ACHN (cell line): ENCODE measurements at places on chromosomes 16 and 17.

DNA sequence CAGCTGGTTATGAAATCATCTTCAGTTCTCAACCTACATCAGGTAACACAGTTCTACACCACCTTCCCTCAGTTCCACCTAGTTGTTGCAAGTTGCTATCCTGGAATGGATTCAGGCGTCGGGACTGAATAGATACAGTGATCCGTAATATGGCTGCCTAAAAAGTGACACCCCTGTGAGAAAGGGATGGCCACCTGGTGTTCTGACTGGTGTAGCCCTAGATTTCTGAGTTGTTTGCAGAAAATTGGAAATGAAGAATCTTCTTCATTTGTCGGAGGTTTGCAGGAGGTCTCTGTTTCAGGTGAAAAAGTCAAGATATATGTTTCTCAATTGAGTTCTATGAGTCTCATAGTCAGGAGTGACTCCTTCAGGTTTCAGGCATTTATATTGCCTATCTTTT lies 225.8 kb upstream of the ELAC2 start:
- DNase-seq = no peak

GRCh38 chr17:4247361-4247970 lies 16.3 kb downstream of the ANKFY1 start:
- no peak for DNase-seq

GRCh38 chr16:52953215-52953614 lies 99.5 kb downstream of the CHD9NB start:
- DNase-seq = no peak

GRCh38 chr16:14125000-14125681 lies 54.0 kb downstream of the MRTFB start:
- no peak for DNase-seq

GRCh38 chr17:74037320-74037719 lies 166.2 kb upstream of the RPL38 start:
- peak; percentile 5 for DNase-seq

DNA sequence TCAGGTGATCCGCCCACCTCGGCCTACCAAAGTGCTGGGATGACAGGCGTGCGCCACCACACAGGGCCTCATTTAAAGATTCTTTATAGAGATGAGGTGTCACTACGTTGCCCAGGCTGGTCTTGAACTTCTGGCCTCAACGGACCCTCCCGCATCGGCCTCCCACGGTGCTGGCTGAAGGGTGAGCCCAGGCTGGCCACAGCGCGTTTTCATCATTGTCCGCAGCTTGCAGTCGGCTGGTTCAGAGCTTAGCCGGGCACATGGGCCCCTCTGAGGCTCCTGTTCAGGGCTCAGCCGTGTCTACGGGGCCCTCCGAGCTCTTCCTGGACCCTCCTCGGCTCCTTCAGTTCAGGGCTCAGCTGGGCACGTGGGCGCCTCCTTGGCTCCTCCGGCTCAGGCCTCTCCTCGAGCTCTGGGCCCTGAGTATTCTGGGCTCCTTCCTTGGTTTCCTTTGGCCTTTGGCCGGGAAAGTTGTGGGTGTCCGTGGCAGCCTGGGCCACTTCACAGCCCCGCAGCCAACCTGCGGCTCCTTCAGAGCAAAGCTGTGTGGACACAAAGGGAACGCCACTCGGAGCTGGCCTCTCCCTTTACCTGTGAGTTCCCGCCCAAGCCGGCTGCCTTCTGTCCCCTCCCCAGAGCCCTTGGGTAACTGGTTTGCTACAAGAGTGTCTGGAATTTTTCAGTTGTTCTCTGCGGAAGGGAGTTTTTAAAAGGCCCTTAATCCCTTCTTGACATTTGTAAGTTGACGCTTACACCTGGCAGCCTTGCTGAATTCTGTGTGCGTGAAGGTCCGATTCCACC lies 1.2 kb upstream of the MSLN start:
- no peak for DNase-seq

DNA sequence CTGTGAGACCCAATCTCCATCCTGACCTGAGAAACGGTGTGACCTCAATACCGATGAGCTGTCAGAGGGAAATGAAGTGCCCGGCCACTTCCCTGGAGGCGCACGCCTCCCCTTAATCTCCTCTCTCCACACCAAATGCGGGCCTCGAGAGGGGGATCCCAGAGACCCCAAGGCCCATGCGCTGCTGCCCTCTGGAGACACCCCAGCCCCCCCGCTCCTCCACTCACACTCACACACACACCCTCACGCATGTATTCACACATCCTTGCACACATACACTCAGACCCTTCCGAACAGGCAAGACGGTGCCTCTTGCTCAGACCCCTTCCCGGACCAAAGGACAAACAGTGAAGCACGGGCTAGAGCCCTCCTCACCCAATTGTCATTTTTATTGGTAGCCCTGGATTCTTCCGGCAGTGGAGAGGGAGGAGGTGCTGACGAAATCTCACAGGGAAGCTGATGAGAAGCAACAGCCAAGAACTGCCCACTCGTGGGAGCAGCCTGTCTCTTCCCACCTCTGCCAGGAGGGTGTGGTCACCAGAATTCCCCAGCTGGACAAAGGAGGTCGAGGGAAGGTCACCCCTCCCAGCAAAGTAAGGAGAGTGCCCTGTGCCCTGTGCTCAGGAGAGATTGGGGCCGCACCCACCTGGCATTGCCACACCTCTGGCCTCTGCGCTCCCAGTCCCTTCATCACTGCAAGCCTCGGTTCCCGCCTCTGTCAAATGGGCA lies 136.0 kb upstream of the TNRC6C start:
- no peak for DNase-seq

GRCh38 chr17:10739386-10739785 lies 9.6 kb upstream of the TMEM220 start:
- no peak for DNase-seq

- DNase-seq = no peak
Observed at GRCh38 chr17:56613131-56613530, 19.6 kb downstream of the NOG start.

DNA sequence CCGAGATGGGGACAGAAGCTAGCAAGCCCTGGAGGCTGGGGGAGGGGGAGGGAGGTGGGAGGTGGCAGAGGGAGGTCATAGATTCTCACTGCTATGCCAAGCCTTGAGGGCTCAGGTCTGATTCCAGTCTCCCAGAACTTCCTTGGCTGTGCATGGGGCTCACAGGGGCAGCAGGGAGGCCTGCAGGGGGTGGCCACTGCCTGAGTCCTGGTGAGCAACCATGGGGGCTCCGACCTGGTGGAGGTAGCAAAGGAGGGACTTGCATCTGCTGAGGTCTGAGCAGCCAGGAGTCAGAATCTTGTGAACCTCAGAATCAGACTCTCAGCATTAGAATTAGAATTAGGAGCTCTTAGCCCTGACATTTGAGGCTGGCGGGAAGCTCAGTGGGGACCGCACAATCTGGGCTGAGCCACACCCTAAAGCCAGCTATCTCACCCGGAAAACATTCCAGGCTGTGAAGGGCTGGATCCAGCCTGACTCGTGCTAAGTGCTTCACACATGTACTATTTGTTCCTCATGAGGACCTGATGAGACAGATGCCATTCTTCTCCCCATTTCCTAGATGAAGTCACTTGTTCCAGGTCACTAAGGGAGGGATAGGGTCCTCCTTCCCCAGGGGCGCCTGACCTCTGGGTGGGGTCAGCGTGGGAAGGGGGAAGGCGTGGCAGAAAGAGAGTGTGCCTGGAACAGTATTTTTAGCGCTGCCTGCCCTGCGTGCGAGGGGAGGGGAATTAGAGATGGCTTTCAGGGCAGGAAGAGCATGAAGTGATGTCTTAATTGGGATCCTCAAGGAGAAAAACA lies 17.3 kb upstream of the KCNJ12 start:
- DNase-seq = no peak

DNA sequence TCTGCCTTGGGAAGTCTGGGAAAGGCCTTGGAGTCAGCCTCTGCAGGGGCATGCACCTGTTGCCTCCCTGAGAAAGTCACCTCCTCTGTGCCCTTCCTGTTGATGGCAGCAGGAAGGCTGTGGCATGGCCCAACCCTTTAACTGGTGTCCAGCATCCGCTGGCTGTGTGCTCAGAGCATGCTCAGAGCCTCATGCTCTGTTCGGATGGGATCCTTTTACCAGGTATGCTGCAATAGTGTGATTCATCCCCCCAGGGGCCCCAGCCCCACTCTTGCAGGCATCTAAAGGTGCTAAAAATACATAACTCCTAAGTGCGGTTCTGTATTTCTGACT lies 24.9 kb downstream of the KLHL36 start:
- DNase-seq = no peak

GRCh38 chr17:34607917-34608316 lies 28.5 kb downstream of the TMEM132E start:
- no peak for DNase-seq

GRCh38 chr17:17415006-17415405 lies 61.8 kb upstream of the MED9 start:
- no peak for DNase-seq

GRCh38 chr17:3827124-3827773 lies 18.8 kb downstream of the NCBP3 start:
- peak; percentile 85 for DNase-seq

DNA sequence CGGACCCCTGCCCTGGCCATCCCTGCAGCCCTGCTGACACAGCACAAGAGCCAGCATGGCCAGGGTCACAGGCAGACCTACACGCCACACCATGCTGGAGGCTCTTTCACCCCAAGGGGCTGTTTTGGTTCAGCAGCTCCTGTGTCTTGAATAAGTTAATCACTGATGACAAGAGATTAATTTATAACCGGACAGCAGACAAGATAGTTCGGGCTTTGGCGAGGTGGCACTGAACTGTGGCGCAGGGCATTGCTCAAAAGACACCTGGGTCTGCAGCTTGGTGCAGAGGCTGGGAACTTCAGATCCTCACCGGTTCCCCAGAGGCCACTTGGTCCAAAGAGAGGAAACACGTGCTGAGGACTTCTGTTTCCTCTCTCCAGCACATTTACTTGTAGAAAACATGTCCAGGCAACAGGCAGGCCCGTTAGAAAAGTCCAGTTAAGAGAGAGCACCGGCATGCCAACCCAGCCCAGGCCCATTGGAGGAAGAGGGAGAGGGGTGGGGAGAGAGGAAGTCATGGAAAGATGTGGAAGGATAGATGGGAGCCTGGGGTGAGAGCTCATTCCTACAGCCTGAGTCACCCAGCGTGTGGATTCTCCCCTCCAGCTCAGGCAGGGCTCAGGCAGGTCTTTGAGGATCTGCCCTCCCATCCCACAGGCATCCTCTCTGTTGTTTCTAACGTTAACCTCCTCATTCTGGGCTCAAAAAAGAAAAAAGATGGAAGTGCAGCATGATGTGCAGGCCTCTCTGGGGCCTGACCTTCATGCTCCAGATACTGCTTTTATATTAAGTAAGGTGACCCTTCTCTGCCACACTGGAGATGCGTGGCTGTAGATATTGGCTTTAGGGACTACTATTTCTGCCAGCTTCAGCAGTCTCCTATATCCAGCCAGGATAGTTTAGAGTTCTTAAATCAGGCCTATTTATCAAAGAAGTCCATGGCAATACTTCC lies 80.0 kb upstream of the HNF1B start:
- peak; percentile 98 for DNase-seq

- DNase-seq = no peak
Observed at GRCh38 chr17:43805117-43805516, 24.9 kb downstream of the CFAP97D1 start.

GRCh38 chr16:24504472-24505345 lies 34.7 kb upstream of the RBBP6 start:
- peak; percentile 68 for DNase-seq

GRCh38 chr16:918741-919657 lies 51.8 kb downstream of the LMF1 start:
- no peak for DNase-seq

- no peak for DNase-seq
Observed at GRCh38 chr17:41518031-41518430, 659 bp downstream of the KRT15 start.

- DNase-seq = no peak
Observed at GRCh38 chr16:57023541-57024249, 34.3 kb downstream of the NLRC5 start.

DNA sequence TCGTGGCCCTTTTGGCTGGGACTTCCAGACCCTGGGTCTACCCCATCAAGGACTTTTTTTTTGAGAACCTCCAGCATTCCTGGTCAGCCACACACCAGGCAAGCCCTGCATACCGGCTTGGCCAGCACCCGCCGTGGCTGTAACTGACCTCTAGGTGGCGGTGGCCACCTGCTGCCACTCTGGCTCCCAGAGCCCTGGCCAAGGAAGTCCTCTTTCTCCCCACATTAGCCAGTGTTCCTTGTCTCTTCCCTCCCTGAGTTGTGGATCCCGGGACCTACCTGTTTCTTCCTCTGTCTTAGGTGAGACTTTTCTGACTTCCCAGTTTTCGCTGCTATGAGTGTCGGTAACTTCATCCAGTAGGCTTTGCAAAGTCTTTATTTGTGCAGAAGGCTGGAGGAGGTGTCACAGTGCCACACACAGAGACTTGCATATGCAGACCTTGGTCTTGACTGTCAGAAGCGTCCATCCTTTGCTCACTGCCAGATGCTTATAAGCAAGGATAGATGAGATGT lies 348.3 kb downstream of the CPPED1 start:
- DNase-seq = peak; percentile 69

GRCh38 chr16:89191901-89192185 lies 8.5 kb downstream of the SLC22A31 start:
- DNase-seq = no peak

DNA sequence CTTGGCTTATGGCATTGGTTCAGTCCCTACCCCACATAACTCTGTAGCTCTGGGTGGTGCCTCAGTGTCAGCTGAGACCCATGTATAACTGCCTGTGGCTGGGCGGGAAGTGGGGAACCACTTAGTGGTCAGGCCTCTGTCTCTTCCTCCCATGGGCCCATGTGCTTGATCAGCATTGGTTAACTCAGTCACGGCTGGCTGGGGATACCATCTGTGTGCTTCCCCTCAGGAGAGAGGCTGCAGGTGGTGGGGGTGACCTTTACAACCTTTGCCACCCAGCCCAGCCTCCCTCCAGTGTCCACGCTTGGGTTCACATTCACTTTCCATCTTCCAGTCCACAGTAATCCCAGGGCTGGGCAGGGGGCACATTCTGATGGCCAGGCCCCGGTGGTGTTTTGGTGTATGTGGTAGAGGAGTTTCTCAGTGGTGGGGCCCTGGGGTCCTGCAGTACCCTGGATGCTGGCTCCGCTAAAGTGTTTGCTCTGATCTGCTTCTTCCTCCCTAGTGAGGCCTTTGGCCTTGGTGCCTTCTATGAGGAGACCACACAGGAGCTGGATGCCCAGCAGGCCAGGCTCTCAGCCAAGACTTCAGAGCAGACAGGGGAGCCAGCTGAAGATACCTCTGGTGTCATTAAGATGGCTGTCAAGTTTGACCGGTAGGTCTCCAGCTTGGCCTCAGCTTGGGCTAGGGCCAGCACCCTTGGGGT lies 10.2 kb upstream of the NFATC3 start:
- no peak for DNase-seq

- no peak for DNase-seq
Observed at GRCh38 chr17:8844229-8845218, 22.9 kb downstream of the PIK3R6 start.

DNA sequence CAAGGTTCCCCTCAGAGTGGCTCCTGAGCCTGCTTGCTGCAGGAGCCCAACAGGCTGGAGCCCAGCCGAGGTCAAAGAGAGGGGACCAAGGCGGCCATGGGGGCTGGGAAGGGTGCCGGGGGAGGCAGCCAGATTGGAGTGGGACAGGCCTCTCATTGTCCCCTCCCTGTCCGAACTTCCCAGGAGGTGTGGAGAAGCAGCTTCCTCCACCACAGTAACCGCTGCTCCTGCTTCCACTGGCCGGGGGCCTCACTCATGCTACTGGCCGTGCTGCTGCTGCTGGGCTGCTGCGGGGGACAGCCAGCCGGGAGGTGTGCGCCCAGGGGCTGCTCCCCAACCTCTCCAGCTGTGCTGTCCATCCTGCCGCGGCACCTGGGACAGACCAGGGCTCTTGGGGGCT lies 29.3 kb downstream of the TMEM94 start:
- DNase-seq = no peak
